NCI-H2171 treated with DMSO at 0.1 percent for 48 hours (cell line): ENCODE measurements at places on chromosomes 12 and 14.
A peak's percentile ranks its signal among the peaks of the same experiment; 100 is the strongest.

DNA sequence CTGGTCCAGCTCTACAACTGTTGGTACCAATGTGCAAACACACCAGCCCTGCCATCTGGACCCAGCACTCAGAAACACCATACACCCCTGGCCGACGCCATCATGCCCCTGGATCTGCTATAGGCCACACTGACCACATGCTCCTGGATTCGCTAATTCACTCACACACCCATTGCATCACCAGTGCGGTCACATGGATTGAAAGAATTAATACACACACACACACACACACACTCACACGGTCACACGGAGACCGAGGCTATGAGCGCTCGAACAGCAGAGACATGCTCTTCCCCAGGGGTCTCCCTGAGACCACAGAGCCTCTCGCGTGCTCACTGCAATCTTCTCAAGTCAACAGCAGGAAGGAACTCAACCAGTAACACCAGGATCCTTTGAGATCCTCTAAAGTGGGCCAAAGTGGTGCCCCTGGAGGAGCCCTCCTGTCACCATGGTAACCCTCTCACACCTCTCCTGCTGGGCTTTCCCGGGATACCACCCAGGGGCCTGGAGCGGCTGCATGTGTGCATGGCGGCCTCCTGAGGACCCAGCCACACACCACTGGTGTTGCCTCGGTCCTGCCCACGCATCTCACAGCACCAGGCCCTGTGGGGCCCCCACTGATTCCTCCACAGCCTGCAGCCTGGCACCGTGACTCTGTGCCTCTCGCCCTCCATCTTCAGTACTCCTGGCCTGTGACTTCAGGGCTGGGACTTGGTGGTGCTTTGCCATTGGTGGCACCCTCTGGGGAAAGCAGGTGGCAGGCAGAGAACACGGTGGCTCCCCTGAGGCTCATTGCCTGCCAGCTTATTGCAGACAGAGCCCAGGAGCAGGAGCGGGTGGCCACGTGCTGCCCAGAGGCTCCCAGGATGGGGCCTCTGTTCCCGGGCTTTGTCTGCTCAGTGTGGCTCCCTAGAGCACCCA is 15.1 kb downstream of the LRTM2 start:
- peak; percentile 95 for DNase-seq

DNA sequence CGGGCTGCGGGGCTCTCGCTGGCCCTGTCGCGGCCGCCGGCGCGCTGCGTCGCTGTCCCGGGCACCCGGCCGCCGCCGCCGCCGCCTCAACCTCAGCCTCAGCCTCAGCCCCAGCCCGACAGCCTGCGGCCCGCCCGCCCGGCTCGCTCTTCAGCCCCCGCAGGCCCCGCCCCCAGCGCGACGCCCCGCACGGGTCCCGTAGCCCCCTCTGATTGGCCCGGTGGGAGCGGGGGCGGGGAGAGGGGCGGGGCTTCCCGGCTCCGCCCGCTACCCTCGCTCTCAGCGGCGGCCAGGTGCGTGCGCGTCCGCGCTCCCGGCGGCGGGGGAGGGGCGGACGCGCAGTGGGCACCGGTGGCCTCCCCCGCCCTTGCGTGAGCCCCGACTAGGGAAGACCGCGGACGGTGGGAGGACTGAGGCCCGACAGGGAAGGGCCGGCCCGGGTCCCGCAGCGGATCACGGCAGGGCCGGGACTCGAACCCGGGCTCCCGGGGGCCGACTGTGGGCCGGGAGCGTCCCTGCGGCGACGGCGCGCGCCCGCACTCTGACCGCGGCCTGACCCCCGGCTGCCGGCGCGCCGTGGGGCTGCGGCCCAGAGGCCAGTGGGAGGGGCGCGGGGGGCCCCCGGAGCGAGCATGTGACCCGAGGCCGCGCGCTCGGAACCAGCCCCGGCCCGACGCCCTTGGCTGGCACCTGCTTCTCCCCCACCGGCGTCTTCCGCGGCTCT is at the start of gene PPP1R13B:
TSS of gene PPP1R13B (minus strand) at position 125 of the 724 bp plus-strand sequence. CDS start 268 bp downstream, outside the sequence.
- DNase-seq, result peak; percentile 89

- DNase-seq, result peak; percentile 88
Measured at GRCh38 chr12:53053218-53054111, 3.6 kb downstream of the TNS2 start.

- DNase-seq, result no peak
Measured at GRCh38 chr12:67754933-67755697, 106.6 kb downstream of the DYRK2 start.

DNA sequence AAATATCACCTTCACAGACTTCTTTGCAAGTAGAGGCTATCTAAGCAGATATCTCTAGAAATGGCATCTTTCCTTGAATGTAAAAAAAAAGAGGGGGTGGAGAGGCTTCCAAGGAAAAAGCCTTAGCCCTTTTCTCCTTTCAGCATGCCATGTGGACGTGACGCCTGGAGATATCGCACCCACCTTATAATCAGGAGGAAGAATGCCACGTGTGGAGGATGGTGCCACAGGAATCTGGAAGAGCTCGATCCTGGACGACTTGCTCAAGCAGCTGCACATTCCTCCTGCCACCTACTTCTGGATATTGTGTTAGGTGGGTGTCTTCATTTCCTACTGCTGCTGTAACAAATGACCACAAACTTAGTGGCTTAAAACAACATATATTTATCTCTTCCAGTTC is 203.6 kb downstream of the NUAK1 start:
- DNase-seq, result no peak

- DNase-seq, result no peak
Measured at GRCh38 chr12:56957229-56958052, at the start of gene RDH16. RDH16 (minus strand) TSS chr12:56957608; CDS start chr12:56957462, 146 bp downstream.

DNA sequence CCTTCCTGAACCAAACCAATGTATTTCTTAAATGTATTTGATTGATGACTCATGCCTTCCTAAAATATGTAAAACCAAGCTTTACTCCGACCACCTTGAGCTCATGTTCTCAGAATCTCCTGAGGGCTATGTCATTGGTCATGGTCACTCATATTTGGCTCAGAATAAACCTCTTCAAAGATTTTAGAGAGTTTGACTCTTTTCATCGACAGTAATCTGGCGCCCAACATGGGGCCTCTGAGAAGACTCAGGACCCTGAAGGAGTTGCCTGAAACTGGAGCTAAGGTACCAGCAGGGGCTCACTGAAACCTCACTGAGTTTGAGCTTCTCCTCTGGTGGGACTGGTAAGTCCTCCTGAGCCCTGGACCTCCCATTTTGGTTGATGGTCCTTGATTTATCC is 17.2 kb upstream of the PSMC1 start:
- no peak for DNase-seq

DNA sequence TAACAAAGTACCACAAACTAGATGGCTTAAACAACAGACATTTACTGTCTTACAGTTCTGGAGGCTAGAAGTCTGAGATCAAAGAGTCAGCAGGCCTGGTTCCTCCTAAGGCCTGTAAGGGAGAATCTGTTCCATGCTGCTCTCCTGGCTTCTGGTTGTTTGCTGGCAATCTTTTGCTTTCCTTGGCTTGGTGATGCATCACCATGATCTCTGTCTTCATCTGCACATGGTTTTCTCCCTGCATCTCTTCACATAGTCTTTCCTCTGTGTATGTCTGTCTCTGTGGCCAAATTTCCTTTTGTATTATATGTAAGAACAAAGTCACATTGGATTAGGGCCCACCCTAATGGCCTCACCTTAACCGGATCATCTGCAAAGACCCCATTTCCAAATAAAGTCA is 168.5 kb downstream of the CAPZA3 start:
- DNase-seq, result no peak

DNA sequence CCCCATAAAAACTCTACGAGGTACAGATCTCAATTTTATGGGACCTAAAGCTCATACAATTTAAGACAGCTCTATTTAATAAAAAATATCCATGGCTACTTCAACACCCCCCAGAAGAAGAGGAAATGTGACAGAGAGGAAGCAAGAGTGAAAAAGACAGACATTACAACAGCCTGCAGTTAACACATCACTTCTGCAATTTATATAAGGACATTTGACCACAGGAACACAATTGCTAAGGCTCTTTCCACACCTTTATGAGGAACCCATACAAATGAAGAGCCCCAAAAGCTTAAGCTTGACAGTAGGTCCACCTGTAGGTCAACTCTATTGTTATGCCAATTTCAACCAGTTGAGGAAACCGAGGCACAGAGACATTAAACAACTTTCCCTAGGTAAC is 5.6 kb downstream of the OR10P1 start:
- DNase-seq, result no peak

GRCh38 chr14:35045798-35046047 is 349 bp upstream of the FAM177A1 start:
- DNase-seq, result no peak

- no peak for DNase-seq
Measured at GRCh38 chr12:15599266-15600037, 189.7 kb downstream of the EPS8 start.

GRCh38 chr14:63986789-63987533 is 134.2 kb downstream of the SYNE2 start:
- DNase-seq, result peak; percentile 26

DNA sequence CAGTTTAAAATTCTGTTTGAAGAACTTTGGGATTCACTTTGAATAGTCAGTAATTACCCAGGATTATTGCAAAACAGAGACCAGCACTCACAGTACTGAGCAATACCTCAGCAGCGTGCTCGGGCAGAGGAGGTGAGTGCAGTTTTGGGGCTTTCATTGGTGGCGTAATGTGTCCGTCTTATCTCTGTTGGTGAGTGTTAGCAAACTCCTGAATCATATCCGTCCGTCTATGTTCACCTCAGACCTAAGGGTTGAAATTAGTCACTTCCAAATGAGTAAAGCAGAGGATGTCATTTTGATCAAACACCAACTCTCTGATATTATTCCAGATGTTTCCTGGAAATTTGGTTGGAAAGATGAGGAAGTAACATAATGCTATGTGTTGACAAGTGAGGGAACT is 82.8 kb downstream of the BORCS5 start:
- DNase-seq, result no peak

- peak; percentile 89 for DNase-seq
Measured at GRCh38 chr12:82964446-82964845, 277.7 kb downstream of the TMTC2 start.

GRCh38 chr14:57486767-57487379 is 6.8 kb downstream of the CCDC198 start:
- DNase-seq, result peak; percentile 91

DNA sequence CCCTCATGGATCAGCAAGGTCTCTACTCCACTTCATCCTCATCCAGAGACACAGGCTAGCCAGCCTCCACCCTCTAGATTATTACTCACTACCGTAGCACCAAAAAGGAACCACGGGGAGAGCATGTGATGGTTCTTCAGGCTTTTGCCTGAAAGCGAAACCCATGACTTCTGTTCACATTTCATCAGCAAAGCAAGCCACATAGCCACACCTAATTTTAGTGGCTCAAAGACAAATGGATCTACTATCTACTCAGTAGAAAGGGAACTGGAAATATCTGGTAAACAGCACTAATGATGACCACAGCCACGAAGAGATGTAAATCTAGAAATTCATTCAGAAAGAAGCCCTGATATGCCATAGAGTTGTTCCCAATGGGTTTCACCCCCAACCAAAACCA is 51.4 kb downstream of the VCPKMT start:
- no peak for DNase-seq

DNA sequence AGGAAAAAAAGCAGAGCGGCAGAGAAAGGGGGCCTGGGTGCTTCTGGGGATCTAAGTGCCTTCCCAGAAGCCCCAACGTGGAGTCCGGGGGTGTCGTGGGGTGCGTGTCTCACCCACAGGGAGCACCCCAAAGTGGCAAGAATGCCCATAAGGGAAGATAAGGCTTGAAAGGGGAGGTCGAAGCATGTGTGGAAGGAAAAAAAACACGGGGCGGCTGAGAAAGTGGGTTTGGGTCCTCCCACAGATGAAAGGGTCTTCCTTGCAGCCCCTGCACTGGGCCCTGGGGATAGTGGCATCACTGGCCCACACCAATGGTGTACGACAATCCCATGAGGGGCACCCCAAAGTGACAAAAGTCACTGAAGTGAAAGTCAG is 275.5 kb downstream of the ALG10 start:
- no peak for DNase-seq

DNA sequence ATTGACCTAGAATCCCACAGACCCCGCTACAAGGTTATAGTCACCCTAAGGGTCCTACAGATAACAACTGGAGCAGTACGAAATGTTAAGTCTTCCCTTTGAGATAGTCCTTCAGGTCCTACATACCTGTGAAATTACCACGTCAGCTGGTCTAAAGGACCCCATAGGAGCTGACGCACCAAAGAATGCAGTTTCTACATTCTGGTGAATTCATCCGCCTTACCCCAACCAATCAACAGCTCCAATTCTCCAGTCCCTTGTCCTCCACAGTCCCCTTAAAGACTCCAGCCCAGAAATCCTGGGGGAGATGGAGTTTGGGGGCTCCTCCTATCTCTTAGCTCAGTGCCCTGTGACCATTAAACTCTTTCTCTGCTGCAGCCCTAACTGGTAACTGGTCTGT is 36.2 kb upstream of the PRMT8 start:
- no peak for DNase-seq

- DNase-seq, result peak; percentile 52
Measured at GRCh38 chr14:22837114-22837749, 847 bp downstream of the MMP14 start.

DNA sequence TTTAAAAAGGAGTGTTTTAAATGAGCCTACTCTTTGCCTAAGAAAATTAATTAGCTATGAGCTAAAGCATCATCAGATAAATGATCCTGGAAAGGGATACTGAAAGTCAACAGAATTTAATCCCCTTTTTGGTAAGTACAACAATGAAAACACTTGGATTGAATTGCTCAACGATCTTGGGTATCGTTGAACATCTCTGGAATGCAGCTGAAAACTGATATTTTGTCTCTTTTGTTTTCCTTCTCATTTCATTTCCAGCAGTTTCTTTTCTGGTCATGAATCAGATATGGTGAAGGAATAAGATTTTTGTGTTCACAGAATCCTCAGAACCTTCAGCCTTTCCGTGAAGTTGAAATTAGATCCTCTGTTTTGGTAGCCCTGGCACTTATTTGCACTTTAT is 771.2 kb downstream of the FSCB start:
- no peak for DNase-seq

- DNase-seq, result no peak
Measured at GRCh38 chr12:100448656-100449055, 25.0 kb upstream of the NR1H4 start.

GRCh38 chr14:22177870-22178269 is 411.2 kb downstream of the DAD1 start:
- no peak for DNase-seq

DNA sequence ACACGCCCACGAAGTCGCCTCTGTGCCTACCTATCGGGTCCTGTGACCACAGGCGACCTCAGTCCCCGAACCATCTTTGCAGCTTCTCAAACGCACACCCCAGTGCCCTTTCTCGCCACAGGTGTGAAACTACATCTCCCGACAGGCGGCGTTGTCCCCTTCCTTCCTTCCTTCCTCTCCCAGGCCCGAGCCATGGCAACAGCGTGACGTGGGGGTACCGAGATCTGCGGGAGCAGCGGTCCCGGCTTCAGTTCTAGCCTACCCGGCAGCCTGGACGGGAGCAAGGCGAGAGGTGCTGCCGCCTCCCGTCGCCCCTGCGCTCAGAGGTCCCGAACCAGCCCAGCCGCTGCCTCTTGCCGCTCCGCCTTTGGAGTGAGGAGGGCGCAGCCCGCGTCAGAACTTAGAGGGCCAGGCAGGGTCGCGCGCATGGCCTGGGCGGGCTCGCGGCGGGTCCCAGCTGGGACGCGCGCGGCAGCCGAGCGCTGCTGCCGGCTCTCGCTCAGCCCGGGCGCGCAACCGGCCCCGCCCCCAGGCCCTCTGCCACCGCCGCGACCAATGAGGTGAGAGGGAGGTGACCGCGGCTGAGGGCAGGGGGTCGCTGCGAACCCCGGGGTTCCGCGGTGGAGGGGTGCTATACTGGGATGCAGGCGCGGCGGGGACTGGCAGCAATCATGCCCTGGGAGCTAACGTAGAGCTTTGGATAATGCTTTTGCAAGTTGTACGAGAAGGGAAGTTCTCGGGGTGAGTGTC is at the start of gene COQ10A:
TSS of gene COQ10A (plus strand) at position 250 of the 750 bp plus-strand sequence. CDS start at position 427, 177 bp downstream.
- DNase-seq, result peak; percentile 93
